Stimulated activated CD8-positive, alpha-beta memory T cell treated with anti-CD3 and anti-CD28 coated beads, Interleukin-7, amount 100 ng/mL, for 1 hour (primary cell): ENCODE measurements at places on chromosomes 6 and 20.

GRCh38 chr6:24961852-24962251 lies 26.1 kb upstream of the RIPOR2 start:
- DNase-seq, result no peak

DNA sequence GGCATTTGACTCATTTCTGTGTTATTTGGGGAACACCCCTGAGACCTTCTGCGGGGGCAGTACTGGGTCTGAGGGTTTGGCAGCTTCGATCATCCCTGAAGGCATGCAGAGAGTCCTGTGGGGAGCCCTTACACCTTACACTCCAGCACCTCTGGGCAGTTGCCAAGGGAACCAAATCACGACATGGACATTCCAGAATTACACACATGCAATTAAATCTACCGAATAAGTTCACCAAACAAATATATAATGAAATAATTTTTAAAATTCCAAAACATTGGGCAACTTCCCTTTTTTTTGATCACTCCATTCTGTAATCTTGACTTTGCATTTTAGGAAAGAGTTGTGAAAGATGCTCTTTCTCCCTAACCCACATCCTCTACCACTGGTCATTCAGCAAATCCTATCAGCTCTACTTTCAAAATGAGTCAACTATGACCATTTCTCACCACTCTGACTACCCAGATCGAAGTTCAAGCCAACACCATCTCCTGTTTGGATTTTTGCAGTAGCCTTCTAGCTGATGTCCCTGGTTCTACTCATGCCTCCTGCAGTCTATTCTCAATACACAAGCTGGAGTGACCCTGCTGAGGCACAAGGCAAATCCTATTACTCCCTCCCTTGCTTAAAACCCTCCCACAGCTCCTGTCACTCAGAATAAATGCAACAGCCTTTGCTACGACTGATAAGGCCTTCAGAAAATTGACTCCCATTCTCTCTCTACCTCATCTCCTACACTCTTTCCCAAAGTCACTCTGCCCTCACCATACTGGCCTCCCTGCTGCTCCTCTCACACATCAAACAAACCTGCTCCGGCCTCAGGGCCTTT lies 533.3 kb downstream of the HACE1 start:
- DNase-seq, result no peak

- DNase-seq, result no peak
Measured at GRCh38 chr6:164379795-164380194, 929.6 kb downstream of the C6orf118 start.

DNA sequence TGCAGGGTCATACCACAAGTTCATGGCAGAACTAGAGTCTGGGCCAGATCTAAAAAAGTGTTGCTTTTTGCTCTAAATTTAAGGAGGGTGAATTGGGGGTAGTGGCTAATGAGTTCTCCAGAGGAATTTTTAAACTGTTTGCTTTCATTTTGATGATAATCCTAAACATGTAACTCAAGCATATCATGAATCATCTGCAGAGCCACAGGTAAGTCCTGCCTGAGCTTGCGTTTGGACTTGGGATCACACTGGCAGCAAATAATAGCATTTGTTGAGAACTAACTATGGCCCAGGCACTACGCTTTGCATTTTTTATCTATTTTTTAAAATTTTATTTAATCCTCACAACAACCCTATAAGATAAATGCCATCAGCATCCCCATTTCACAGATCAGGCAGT lies 27.4 kb downstream of the FAM110A start:
- no peak for DNase-seq

DNA sequence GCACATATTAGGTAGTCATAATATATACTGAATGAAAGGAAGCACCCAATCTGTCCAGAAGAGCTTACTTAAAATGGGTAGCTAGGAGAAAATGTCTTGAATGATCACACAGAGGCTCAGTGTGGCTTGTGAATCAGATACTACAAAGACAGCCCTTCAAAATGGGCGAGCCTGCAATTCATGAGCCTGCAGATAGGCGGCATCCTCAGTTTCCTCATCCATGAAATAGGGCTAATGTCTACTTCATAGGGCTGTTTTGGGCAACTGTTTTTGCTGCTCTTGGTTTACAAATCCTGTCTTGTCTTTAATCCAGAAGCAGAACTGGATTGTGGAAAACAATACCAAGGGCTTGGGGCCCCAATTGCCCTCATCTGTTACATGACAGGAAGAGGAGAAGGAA lies 129.3 kb upstream of the KCNK16 start:
- no peak for DNase-seq

DNA sequence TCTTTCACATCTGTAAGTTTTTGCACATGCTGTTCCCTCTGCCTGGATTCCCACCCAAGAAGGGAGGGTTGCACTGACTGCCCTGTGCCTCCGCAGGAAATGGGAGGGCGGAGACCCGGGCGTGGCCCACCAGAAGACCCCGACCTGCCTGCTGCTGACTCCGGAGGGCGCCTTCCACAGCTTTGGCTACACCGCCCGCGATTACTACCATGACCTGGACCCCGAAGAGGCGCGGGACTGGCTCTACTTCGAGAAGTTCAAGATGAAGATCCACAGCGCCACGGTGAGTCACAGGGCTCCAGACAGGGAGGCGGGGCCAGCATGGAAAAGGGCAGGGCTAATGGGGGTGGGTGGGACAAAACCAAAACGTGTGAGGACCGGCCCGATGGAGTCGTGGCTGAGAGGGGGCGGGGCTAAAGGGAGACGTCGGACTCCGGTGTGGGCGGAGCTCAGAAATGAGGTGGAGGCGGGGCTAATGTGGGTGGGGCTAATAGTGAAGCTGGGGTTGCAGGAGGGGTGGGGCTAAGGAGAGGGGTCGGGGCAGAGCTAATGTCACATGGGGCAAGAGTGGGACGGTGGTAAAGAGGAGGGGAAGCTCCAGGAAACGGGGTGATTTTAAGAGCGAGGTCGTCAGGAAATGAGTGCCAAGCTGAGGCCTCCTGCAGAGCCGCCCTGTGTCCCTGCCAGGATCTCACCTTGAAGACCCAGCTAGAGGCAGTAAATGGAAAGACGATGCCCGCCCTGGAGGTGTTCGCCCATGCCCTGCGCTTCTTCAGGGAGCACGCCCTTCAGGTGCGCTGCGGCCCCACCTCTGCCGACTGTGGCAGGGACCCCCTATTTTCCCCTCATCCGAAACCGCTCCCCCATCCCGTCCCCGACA lies 12.6 kb downstream of the HSPA12B start:
- peak; percentile 8 for DNase-seq

- DNase-seq, result no peak
Measured at GRCh38 chr20:53695797-53696527, 102.3 kb upstream of the ZNF217 start.

DNA sequence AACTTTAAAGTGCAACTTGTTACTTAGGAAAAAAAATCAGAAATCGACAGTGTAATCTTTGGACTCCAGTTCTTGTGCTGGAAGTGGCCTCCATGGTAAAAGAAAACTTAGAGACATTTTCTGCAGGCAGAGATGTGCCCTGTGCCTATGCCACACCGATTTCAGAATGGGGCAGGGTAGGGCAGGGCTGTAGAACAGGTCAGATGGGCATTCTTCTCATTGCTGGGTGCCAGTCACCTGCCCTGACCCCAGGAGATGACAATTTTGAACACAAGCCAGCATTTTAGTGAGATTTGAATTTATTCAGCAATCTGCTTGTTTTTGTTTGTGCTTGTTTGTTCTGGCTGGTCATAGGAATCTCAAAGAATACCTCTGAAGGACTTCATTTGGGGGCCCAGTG lies 63.3 kb downstream of the SASH1 start:
- DNase-seq, result no peak

- no peak for DNase-seq
Measured at GRCh38 chr6:134738211-134738885, 211.6 kb downstream of the ALDH8A1 start.

DNA sequence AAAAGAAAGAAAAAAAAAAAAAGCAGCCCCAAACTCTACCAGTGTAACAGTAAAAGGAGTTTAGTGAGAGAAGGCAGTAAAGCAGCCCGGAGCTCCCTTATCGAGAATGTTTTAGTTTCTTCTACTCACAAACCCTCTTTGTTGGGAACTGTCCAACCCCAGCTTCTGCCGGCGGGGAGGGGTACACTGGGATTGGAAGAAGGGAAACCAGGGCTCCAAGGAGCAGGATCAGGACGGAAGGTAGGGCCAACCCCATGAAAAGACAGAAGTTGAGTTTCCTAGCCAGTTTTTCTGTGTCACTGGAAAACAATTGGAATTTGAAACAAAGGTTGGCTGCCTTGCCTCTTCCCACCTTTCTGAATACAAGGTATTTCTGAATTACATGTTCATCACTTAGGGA lies 66.0 kb downstream of the KIZ start:
- no peak for DNase-seq

- no peak for DNase-seq
Measured at GRCh38 chr20:23456409-23456808, 3.7 kb upstream of the CST11 start.

DNA sequence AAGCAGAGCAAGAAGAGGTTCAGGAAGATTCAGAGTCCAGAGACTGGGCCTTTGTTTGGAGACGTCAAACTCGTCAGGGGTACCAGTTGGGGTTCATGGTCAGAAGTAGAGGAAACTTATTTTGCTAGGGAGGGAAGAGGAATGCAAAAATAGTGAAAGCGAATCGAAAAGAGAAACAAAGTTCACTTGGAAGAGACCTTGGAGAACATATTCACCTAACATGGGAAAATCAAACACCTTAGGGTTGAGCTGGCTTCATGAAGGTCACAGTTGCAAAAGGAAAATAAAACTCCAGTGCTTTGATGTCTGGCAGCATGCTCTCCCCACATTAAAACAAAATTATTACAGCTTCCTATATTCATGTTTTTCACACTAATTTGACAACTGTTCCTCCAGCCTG lies 440.4 kb downstream of the EPM2A start:
- DNase-seq, result no peak

DNA sequence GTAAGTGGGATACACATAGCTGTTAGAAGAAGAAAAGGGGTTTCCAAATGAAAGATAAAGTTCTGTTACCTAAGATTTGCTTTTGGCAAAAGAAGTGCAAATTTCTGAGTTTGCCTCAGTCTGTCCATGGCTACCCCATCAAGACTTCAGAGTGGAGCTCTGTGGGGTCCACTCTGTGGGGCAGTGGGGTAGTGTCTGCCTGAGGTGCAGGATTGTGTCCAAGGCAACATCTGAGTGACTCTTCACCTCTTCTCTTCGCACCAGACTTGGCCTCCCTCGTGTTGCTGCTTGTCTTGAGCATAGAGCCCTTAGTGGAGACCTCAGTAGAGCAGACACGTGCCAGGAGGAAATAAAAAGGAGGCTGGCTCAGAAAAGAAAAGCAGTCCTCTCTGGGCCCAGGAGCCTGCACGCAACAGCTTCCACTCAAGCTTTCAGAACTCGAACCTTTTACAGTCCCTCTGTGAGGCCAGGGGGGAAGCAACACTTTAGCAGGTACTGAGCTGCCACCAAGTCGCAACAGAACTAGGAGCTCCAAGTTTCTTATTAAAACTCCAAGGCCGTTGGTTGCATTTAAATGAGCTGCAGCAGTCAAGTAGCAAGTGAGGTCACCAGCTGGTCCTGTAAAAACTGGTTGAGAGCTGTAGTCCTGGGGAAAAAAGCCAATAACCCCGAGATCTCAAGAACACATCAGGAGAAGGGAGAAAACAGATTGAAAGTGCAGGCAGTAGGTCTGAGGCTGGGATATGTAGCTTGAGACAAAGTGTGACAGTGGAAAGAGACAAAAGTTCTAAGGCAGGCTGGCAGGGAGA lies 413.5 kb downstream of the CDC5L start:
- no peak for DNase-seq

DNA sequence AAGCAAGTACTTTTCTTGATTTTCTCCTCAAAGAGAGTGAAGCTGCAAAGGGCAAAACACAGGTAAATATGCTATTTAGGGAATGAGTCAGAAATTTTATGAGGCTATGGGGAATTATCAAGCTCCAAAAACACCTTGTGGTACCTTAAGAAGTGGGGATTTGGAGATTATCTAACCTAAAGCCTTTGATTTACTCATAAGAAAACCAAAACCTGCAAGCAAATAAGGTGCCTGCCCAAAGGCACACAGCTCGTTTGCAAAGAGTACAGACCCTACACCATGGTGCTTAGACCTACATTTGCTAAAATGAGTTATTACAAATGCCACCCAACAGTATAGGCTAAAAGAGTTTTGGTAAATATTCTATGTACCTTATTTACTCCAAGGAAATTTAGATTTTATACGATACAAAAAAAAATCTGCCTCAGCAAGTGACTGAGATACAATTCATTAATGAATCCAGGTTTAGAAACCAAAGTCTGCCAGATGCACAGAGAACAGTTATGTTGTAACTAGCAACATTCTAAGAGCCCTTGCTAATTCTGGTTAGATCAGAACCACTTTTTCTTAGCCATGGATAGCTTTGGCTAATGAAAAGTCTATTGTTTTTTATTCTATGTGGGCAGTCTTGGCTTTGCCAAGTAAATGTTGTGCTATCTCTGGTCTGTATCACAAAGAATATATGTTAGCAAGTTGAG lies 101.5 kb downstream of the KHDC1L start:
- DNase-seq, result no peak

DNA sequence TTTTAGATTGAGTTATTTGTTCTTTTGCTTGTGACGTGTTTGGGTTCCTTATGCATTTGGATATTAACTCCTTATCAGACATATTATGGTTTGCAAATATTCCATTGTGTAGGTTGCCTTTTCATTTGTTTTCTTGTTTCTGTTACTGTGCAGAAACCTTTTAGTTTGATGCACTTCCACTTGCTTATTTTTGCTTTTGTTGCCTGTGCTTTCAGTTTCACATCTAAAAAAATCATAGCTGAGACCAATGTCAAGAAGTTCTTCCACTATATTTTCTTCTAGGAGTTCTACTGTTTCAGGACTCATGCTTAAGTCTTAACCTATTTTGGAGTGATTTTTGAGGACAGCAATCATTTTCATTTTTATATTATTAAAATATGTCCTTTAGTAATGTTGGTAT lies 113.5 kb downstream of the EPM2A start:
- DNase-seq, result no peak

GRCh38 chr6:155314773-155315515 lies 660 bp upstream of the TFB1M start:
- no peak for DNase-seq

DNA sequence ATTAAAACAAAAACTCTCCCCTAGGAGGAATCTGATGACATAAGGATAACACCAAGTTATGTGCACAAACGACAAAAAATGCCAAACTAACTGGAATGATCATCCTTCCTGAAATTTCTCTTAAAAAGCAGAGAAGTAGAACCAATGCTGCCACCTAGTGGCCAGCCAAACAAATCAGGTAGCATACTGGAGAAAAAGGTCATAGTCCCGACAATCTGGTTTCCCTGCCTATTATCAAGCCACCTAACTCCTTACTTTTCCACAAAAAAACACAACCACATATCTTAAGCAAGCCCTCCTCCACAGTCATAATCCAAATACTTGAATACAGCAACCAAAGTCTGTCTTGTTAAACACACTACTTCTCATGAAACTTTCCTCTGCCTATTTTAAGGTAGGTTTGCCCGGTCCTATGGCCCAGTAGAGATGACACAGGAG lies 5.3 kb downstream of the OARD1 start:
- peak; percentile 47 for DNase-seq

GRCh38 chr6:168193816-168194721 lies 115.1 kb upstream of the FRMD1 start:
- no peak for DNase-seq

GRCh38 chr20:47741669-47742608 lies 43.3 kb downstream of the SULF2 start:
- no peak for DNase-seq
